Activated CD4-positive, alpha-beta T cell treated with anti-CD3 and anti-CD28 coated beads for 48 hours (primary cell): ENCODE measurements at places on chromosomes 7 and 10.

DNA sequence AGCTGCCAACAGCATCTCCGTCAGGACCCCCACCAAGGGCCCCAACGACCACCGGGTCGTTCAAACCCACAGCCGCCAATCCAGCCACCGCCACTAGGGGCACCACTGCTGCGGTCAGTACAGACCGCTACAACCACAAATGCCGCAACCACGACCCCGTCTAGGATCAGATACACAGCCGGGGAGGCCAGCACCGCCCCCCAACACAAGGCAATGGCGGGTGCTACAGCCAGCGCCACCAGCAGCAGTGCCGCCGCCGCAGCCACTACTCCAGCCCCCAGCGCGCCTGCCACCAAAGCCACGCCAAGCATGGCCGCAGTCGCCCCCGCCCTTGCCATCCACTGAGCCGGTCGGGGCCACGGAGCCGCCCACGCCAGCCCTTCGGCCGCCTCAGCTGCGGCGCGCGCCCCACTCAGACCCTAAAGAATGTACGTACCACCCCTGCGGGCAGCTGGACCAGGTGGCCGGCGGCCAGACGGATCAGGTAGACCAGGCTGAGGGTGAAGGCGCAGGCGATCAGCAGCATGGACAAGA lies 473 bp downstream of the CYP51A1 start:
- peak; percentile 71 for DNase-seq

DNA sequence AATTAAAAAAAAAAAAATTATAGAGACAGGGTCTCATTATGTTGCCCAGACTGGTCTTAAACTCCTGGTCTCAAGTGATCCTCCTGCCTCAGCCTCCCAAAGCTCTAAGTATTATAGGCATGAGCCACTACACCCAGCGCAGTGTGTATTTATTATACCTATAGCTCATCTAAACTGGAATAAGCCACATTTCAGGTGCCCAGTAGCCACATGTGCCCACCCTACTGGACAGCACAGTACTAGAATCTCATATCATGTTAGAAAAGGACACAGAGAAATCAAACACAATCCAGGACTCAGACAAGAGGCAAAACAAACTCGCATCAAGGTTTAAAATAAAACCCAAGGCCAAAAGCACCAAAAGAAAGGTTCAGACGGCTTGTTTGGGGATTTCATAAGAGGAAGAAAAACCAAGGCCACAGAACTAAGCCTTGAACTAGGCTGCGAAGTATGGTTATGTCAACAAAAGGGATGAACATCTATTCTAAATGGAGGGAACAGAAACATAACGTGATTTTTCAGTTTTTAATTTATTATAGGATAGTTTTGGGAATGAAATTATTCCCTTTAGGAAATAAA lies 32.3 kb downstream of the SLC16A9 start:
- no peak for DNase-seq

DNA sequence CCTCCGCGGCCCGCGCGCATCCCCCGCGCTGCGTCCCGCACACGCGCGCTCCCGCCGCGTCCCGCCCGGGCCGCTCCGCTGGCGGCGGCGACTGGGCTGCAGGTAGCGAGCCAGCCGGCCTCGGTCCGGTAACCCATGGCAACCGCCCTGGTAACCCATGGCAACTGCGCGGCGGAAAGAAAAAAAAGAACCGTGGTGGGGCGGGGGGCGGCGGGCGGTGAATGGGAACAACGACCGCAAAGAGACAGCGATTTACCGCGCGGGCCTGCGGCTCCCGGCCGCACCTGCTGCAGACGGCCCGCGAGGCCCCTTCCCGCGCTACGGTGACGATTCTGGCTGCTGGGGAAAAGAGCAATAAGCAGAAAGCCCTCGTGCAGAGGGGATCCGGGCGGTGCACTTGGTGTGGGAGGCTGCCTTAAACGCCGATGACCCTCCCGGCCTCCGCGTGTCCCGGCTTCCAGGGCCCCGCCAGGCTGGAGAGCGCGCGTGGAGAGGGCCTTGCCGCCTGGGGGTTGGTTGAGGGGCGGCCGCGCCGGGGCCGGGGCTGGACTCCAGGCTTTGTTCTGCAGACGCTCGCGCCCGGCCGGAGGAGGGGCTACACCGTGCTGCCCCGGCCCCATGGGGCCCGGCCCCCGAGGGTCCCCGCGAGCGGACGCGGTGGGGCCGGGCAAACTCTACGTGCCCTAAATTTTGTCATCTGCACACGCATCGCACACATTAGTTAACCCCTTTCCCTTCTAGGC lies 84.7 kb downstream of the SNX10 start:
- peak; percentile 54 for DNase-seq

DNA sequence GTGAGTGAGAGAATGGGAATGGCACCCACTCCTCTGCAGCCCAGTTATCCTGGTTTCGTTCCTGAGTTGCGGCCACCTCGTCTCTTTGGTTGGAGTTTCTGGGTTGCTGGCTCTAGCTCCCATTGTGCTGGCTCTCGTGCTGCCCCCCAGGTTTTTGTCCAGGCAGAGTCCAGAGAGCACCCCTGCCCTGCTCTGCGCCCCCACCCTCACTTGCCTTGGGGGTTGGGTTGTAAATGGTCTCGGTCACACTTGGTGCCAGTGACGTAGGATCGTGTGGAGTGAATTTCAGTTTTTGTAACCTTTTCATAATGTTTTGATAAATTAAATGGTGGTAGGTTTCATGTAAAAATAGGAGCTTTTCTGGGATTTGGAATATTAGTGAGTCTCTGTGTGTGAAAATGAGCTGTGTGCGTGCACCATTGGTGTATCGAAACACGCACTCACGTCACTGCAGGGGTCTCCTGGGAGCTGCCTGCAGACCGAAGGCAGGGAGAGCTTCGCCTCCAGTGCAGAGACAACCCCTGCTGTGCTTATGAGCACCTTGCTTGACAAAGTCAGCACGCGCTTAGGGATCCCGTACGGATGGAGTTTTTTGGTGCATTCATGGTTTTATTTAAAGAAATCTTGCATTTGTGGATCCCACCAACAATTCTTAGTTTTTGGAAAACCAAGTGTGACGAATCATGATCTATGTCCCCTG lies 32.9 kb downstream of the PFKP start:
- DNase-seq, result no peak

DNA sequence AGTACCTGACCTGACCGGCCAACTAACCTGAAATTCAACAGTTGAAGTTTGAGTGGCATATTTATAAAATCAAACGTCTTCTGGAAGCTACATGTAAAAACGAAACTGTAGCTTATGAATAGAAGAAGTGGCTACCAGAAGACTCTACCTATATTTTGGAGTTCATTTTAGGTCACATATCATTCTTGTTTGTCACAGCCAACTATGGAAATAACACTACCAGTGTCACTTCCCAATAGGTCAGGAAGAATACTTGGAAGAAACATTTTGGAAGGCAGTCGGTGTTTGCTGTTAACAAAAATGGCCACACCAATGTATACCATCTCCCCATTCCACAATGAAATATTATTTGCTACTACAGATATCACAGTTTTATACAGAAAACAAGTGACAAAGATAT lies 12.6 kb downstream of the TWIST1 start:
- no peak for DNase-seq

DNA sequence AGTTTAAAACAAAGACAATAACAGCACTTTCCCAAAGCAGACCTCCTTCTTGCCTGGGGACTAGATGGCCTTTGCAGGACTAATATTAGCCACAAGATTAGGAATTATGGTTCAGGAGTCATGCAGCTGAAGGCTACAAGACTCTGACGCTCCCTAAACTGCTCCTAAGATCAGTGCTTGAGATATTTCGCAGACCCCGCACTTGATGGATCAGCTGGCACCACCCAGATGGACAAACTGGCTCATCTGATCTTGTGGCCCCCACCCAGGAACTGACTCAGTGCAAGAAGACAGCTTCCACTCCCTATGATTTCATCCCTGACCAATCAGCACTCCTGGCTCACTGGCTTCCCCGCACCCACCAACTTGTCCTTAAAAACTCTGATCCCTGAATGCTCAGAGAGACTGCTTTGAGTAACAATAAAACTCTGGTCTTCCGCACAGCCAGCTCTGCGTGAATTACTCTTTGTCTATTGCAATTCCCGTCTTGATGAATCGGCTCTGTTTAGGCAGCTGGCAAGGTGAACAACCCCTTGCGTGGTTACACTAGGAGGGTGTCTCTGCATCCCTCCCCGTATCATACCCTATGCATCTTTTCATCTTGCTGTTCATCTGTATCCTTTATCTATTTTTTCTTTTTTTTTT lies 26.9 kb upstream of the NRBF2 start:
- DNase-seq, result no peak

DNA sequence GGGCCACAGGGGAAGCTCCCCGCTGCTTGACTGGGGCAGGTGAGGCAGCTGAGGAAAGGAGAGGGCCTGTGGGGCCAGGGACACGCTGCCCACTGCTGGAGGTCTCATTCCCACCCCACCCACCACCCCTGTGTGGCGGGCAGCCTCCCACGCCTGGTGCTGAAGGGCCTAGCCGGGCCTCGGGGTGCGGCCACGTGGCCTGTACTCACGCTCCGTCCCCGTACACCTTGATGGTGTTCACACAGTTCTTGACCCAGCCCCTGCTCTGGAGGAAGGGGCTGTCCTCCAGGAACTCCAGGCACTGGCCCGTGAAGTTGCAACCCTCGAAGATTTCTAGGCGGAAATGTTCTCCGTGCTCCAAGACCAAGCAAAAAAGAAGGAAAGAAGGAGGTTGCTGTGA lies 4.0 kb downstream of the CRYGN start:
- DNase-seq, result no peak

GRCh38 chr10:75476569-75476968 lies 45.1 kb downstream of the LRMDA start:
- no peak for DNase-seq

DNA sequence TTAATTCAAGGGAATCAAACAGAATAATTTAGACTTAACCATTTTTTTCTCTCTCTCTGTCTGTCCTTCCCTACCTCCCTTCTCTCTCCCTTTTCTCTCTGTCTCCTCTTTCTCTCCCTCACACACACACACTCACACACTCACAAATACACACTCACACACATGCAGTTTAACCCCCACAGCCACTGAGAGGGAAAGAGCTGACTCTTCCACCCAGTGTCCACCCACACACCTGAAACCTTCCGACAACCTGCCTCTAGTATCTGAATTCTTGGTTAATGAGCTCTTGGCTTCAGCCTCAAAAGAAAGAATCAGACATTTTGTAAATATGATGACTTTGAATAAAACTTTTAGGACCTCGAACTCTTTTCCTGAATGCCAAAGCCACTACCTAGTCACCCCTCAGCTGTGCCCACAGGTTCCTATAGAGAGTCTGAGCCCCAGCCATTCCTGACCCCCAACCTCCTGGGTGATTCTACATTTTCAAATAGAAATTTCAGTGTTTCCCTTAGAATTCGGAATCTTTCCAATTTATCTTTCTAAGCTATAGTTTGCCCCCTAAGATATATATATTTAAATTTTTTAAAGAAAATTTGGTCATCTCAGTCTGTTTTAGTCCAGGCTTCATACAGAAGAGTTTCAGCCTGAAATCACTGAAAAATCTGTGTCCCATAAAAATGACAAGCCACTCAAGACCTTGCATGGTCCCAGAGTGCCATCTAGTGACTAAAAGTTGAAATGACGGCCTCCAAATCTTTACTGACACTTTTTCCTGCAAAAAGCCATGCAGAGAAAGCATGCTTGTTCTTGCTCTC lies 202.8 kb downstream of the IPMK start:
- peak; percentile 44 for DNase-seq

DNA sequence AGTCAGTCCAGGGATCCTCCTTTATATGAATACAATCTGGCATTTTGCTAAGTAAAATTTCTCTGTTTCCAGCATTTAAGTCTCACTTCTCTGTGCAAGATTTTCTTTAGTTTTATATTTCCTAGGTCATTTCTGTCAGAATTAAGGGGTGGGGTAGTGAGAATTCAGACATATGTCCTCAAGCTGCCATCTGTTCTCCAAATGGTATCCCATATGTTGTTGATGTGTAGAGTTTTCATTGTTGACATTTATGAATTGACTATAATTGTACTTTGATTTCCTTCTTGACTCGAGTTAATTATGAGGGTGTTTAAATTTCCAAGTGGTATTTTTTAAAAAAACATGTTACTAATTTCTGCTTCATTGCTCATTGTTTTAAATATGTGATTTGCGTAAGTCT lies 148.8 kb downstream of the NPSR1 start:
- DNase-seq, result no peak

GRCh38 chr10:91088300-91089140 lies 131.9 kb upstream of the PCGF5 start:
- no peak for DNase-seq

- DNase-seq, result no peak
Observed at GRCh38 chr7:128909625-128910568, 612 bp downstream of the KCP start.

DNA sequence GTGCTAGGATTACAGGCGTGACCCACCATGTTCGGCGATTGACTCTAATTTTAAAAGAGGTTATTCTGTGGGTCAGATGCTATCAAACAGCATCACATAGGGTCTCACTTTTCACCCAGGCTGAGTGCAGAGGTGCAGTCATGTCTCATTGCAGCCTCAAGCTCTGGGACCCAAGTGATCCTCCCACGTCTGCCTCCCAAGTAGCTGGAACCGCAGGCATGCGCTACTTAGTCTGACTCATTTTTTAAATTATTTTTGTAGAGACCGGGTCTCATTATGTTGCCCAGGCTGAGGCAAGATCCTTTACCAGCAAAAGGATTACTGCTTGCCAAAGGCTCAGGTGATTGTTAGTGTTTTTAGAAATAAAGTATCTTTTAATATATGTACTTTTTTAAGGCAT lies 42.9 kb upstream of the STOX1 start:
- DNase-seq, result no peak

- no peak for DNase-seq
Observed at GRCh38 chr7:112067200-112067599, 139.0 kb downstream of the DOCK4 start.
